Upper lobe of left lung (tissue), 6 donors: ENCODE measurements at places on chromosomes 1 and 21.

DNA sequence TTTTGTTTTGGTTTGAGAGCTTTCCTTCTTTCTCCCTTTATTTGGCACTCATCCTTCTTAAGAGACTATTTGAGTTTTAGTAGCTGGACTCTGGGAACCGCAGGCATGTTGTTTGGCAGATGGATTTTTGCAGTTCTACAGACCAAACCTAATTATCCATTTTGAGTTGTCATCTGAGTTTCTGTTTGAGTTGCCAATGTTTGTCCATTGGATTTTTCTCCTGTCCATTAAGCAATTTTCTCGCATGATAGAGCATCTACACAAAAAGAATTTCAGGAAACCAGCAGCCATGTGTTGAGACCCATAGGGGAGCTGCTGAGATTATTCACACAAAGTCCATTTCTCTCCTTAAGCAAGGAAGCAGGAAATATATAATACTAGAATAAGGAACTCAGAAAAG, 17.2 kb upstream of the CXADR start:
- no peak for DNase-seq

DNA sequence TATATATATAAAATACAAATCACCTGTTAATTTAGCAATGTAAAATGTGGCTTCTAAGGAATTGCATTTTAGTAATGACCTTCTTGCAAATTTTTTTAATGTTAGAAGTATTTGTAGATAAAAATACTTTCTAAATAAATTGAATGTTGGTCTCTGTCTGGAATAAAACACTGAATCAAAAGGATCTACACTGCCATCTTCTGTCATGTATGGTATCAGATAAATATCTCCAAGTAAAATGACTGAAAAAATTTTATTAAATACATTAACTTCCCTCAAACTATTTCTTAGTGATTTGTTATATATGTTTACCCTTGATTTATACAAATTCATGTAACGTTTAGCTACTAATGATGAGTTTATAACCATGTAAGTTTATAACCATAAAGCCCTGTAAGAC, 2029.3 kb downstream of the MRPL39 start:
- no peak for DNase-seq

- no peak for DNase-seq
Observed at GRCh38 chr1:183694755-183695154, 41.6 kb upstream of the APOBEC4 start.

- DNase-seq = peak; percentile 90
Observed at GRCh38 chr1:151189637-151190445, at the start of gene VPS72. TSS of gene VPS72 (minus strand) at chr1:151190197. CDS start at chr1:151190121, 76 bp downstream.

- DNase-seq = peak; percentile 76
Observed at GRCh38 chr1:2930913-2931723, 90.1 kb upstream of the ACTRT2 start.

DNA sequence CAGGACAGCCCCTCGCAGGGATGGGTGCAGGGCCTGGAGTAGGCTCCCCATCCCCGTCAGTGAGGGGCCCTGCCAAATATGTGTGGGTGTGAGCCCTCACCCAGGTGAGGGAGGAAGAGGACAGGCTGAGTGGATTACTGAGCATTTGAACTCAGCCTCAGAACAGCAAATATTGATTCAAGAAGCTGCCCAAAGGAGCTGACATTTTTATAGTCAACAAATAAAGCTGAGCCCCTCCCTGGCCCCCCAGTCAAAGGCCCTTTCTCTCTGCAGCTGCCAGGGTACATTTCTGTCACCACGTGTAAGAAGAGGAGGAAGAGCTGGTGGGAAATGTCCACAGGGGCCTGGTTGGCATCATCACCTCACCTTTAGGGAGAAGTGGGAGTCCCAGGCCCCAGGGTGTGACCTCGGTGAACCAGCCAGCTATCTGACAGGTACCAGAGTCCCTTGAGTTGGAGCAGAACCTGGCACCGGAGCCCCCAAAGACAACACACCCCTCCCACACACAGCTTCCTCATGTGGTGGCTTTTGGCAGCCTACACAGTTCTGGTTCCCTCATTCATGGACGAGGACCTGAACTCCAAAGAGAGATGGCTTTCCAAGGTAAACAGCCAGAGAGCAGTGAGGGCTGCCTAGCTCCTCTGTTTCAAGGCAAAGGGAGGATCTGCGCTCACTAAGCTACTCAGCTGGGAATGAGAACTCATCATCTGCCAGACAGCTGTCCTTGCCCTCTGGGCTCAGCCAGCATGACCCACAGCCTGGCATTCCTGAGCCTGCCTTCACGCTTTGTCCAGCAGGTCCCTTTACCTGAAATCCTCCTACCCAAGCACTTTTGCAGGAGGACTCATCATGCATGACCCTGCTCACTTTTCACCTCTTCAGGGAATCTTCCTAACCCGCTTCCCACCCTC, 43.0 kb upstream of the TENT5C start:
- DNase-seq = peak; percentile 54

- DNase-seq = no peak
Observed at GRCh38 chr1:40044110-40044509, 3.6 kb downstream of the CAP1 start.

GRCh38 chr1:244214009-244214967, 163.2 kb downstream of the ZBTB18 start:
- peak; percentile 41 for DNase-seq

DNA sequence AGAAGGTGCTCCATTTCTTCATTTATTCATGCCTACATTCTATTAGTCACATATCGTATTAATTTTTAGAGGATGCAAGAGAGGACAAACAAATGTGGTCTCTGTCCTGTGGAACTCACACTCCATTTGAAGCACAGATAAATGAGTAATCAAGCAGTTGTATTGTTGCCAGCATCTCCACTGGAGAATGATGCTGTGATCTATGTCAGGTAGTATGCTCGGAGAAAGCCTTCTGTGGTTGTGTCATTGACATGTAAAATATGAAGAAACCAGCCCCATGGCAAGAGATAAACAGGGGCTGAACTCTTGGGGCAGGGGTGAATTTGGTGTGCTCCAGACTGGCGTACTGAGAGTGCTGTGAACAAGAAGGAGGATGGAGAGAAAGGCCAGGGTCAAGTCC, 101.2 kb downstream of the FASLG start:
- DNase-seq = no peak

GRCh38 chr1:187566354-187566753, 737.6 kb downstream of the PLA2G4A start:
- DNase-seq = no peak

GRCh38 chr21:42796327-42797062, 82.8 kb downstream of the WDR4 start:
- no peak for DNase-seq

DNA sequence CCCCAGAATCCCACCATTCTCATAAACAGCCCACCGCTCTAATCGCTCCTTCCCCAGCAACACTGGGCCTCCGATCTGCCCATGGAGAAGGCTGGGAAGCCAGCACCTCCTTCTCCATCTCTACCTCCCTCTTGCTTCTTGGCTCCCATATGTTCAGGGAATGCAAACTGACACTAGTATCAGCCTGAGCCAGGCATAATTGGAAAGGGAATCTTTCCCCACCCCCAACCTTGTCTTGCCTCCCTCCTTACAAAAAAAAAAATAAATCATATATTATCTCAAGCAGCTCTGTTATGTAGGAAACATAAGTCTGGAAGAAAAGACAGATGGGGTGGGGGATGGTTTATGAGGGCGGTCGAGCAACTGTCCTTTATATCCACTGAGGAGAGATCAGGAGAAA, 127.2 kb downstream of the NAV1 start:
- no peak for DNase-seq

DNA sequence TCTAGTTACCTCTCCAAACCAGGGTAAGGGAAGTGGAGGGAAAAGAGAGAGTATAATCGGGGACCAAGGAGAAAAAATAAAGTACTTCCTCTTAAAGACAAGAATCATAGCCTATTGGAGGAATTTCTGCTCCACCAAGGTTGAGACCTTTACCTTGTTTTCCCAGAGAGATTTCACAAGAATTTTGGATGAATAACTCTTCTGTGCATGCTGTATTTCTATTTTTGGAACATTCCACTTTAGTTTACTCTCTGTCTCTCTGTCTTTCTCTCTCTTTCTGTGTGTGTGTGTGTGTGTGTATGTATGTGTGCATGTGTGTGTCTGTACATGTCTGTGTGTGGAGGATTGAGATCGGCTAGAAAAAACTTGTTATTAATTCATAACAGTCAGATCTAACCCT, 318.4 kb upstream of the RGS18 start:
- no peak for DNase-seq

DNA sequence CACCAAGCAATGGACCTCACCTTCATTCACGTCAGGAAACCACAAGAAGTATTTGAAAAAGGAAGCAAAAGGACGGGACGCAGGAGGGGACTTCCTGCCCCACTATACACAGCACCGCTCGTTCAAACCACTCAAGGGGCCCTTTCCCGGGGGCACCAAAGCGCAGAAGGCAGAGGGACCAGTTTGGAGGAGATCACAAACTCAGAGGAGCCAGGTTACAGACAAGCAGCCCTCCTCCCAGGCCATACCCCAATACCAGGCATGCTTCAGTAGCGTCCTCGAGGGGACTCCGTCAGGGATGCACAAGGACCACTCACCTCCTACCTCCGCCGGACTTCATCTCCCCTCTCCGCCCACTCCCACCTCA, 685 bp downstream of the CRTC2 start:
- DNase-seq = no peak

DNA sequence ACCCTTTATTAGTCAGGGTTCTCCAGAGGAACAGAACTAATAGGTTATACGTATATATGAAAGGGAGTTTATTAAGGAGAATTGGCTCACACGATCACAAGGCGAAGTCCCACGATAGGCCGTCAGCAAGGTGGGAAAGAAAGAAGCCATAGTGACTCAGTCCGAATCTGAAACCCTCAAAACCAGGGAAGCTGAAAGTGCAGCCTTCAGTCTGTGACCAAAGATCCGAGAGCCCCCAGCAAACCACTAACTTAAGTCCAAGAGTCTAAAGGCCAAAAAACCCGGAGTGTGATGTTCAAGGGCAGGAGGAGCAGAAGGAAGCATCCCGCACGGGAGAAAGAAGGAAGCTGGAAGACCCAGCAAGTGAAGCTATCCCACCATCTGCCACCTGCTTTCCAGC, 9.9 kb downstream of the IFNLR1 start:
- no peak for DNase-seq

DNA sequence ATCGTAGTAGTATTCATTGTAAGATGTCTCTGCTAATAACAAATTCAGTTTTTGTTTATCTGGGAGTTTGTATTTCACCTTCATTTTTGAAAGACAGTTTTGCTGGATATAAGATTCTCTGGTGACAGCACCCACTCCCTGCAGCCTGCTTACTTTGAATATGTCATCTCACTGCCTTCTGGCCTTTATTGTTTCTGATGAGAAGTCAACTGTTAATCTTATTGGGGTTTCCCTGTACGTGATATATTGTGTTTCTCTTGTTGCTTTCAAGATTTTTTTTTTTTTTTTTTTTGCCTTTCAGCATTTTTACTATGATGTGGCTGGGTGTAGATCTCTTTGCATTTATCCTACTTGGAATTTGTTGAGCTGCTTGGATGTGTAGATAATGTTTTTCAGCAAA, 29.3 kb downstream of the MTF2 start:
- DNase-seq = no peak

DNA sequence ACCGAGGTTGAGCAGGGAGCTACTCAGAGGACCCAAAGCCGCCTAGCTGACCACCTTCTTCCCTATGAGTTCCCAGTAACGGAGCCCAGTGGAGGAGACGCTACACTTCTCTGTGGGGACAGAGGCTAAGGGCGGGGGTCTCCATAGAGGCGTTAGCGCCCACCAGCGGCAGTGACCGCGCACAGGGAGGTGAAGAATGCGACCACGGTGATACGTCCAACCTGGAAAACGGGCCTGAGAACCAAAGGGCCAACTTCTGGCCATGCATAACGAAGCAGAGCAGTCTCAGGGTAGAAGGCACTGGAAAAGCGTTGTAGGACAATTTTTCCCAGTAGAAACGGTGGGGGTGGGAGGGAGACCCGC, 400 bp upstream of the COG2 start:
- DNase-seq = no peak
